ENCODE measurements at places on chromosomes 7 and 10. TPM values are rescaled to one million over a fixed set of nuclear protein-coding genes. Genes with fewer than 3 reads are reported as not detected.

- H3K4me3 ChIP-seq = no peak overlapping the region
- no peaks in the 10 kb centered on the region for H3K4me1 ChIP-seq
- no peaks in the 10 kb centered on the region for H3K36me3 ChIP-seq
- no peak for DNase-seq
- no peaks in the 10 kb centered on the region for H3K27me3 ChIP-seq
- no peak overlapping the region for H3K27ac ChIP-seq
Observed at GRCh38 chr10:86642499-86642898, 11.8 kb upstream of the OPN4 start.

GRCh38 chr10:118118716-118119115, 72.0 kb upstream of the RAB11FIP2 start:
- DNase-seq = no peak
- H3K4me1 ChIP-seq = no peaks in the 10 kb centered on the region
- no peaks in the 10 kb centered on the region for H3K36me3 ChIP-seq
- H3K4me3 ChIP-seq = no peak overlapping the region
- no peak overlapping the region for H3K27ac ChIP-seq
- no peaks in the 10 kb centered on the region for H3K27me3 ChIP-seq

- no peaks in the 10 kb centered on the region for H3K27me3 ChIP-seq
- H3K27ac ChIP-seq = no peak overlapping the region
Observed at GRCh38 chr10:83819609-83820008, 319.7 kb upstream of the GHITM start.

GRCh38 chr10:6047847-6048246, 14.3 kb downstream of the IL2RA start:
- no peak overlapping the region for H3K27ac ChIP-seq
- no peaks in the 10 kb centered on the region for H3K27me3 ChIP-seq
- H3K4me1 ChIP-seq = no peaks in the 10 kb centered on the region
- no peaks in the 10 kb centered on the region for H3K36me3 ChIP-seq
- no peak for DNase-seq

- H3K27ac ChIP-seq = peak overlapping the region; percentile 32
- H3K4me3 ChIP-seq = no peak overlapping the region
- peaks cover 10% of the 10 kb centered on the region for H3K27me3 ChIP-seq
- H3K36me3 ChIP-seq = no peaks in the 10 kb centered on the region
- H3K4me1 ChIP-seq = no peaks in the 10 kb centered on the region
- DNase-seq = no peak
Observed at GRCh38 chr7:42222125-42222524, 14.9 kb downstream of the GLI3 start.

Gene CRHR2
- not detected for total RNA-seq

DNA sequence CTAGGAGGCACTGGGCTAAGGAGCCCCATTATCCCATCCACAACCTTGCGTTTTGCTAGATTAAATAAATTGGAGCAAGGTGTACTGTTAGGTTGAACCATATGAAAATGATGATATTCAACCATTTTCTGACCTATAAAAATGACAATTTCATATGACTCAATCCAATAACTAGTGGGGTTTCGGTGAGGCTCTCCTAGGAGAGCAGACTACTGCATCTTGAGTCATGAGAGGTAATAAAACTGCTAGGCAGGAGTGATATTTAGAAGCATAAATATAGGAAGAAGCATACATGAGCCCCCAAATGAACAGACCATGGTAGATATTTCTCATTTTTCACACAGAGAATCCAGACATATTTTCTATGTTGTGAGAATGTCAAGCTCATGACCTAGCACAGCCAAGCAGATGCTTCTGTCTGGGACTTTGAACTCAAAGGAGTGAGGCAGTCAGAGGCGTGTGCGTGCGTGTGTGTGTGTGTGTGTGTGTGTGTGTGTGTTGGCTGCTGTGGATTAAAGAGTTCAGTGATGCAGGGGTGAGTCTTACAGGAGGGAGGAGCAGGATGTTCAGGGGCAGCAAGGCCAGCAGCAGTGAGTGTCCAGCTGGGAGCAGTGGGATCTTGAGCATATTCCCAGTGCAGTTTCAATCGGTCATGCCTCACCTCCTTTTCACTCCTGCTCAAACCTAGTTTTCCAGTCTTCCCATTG, 17.8 kb upstream of the WDR11 start:
- H3K27me3 ChIP-seq = no peaks in the 10 kb centered on the region
- H3K4me1 ChIP-seq = no peaks in the 10 kb centered on the region
- no peak overlapping the region for H3K4me3 ChIP-seq
- no peaks in the 10 kb centered on the region for H3K36me3 ChIP-seq

- H3K27ac ChIP-seq = no peak overlapping the region
- no peaks in the 10 kb centered on the region for H3K27me3 ChIP-seq
- no peak for DNase-seq
Observed at GRCh38 chr10:116101616-116102315, 171.2 kb downstream of the GFRA1 start.

Gene MALRD1
- total RNA-seq = 0.75 TPM

DNA sequence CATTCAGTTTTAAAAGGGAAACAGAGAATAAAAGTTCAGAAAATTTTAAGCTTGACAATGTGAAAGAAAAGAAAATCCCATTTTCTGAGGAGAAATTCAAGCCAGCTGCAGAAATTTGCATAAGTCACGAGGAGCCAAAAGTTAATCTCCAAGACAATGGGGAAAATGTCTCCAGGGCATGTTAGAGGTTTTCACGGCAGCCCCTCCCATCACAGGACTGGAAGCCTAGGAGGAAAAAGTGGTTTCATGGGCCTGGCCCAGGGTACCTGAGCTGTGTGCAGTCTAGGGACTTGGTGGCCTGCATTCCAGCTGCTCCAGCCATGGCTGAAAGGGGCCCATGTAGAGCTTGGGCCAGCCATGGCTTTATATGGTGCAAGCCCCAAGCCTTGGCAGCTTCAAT, 59.6 kb upstream of the NXPH1 start:
- no peak overlapping the region for H3K4me3 ChIP-seq
- no peak overlapping the region for H3K27ac ChIP-seq
- DNase-seq = no peak
- no peaks in the 10 kb centered on the region for H3K27me3 ChIP-seq
- no peaks in the 10 kb centered on the region for H3K36me3 ChIP-seq

GRCh38 chr7:142134909-142135308, 23.4 kb downstream of the MGAM2 start:
- no peaks in the 10 kb centered on the region for H3K4me1 ChIP-seq
- no peaks in the 10 kb centered on the region for H3K27me3 ChIP-seq
- H3K27ac ChIP-seq = no peak overlapping the region

Data from transverse colon (tissue), 4 donors.